Spinal cord (tissue), 10 donors: ENCODE measurements at places on chromosomes 16 and 17. TPM values are rescaled to one million over a fixed set of nuclear protein-coding genes. Genes with fewer than 3 reads are reported as not detected.

DNA sequence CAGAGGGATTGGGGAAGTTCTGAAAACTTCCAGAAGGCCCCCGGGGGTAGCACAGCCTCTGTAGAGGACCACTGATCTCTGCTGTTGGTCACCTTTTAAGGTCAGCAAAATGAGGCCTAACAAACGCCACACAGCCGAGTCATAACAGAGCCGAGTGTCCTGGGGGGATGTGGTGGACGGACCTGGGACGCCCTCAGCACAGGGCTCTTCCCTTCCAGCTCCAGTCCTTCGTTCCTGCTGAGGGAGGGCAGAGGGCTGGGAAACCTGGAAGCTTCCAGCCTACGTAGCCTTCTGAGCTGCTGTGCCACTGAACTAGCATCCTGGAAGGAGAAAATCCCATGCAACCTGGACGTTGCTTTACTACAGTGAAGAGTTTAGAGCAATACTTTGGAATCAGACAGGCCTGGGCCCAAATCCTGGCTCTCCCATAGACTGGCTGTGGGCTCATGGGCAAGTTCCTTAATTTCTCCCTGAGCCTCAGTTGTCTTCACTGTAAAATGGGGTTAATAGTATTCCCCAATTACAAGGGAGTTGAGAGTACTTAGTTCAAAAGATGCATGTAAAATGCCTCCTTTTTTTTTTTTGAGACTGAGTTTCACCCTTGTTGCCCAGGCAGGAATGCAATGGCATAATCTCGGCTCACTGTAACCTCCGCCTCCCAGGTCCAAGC is 34.4 kb upstream of the ZCCHC14 start:
- DNase-seq, result no peak

The SBK1 gene
- total RNA-seq, result 7.7 TPM

DNA sequence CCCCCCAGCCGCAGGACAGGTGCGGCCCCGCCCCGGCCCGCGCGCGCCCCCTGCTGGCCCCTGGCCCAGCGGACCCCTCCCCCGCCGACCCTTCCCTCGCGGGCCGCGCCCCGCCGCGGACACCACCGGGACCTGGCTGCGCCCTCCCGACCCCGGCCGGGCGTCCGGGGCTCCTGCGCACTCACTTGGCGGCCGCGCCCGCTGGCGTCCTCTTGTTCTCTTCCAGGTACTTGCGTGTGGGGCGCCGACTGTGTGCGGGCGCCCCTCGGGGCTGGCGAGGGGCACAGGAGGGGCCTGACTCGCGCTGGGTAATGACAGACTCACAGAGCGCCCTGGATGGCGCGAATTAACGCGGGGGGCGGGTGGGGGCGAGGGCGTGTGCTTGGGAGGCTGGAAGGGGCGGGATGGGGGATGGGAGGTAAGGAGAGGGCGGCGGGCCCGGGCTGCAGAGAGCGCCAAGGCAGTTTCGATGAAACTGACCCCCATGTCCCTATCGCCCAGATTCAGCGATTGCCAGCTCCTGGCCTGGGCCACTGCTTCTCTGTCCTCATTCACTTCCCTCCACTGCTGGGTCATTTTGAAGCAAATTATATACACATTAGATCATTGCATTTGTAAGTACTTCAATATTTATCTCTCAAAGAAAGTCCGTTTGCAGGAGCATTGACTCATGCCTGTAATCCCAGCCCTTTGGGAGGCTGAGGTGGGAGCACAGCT is 445 bp upstream of the DBNDD1 start:
- peak; percentile 69 for DNase-seq

DNA sequence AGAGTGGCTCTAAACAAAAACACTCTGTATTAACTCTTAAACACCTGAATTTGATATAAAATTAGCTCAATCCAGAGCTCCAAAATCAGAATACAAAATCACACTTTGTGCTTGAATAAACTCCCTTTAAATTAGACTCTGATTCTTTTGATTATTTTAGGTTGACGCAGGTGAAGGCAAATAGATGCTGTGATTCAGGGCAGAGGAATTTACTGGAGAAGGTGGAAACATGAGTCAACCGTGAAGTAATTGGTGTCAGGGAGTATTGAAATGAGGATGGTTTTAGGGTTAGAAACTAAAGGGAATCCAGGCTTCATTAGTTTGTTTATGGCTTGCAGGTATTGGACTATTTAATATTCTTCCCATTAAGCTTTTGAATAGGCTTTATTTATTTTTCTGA is 37.1 kb upstream of the TEKT1 start:
- no peak for DNase-seq

The ABCC6 gene
- total RNA-seq, result 3.4 TPM

DNA sequence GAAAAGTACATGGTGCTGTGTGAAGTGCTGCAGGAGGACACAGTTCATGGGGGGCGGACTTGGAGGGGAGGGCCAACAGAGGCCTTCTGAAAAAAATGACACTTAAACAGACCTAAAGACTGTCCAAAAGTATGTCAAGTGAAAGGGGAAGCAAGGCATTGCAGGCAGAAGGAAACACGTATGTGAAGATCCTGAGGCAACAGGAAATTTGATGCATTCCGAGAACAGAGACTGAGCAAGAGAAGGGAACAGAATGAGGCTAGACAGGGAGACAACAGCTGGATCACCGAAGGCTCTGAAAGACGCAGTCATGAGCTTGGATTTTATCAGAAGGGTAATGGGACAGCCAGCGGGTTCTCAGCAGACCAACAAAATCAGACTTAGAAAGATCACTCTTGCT is 1.1 kb downstream of the IFT20 start:
- DNase-seq, result no peak

The TAC4 gene
- total RNA-seq, result not detected

DNA sequence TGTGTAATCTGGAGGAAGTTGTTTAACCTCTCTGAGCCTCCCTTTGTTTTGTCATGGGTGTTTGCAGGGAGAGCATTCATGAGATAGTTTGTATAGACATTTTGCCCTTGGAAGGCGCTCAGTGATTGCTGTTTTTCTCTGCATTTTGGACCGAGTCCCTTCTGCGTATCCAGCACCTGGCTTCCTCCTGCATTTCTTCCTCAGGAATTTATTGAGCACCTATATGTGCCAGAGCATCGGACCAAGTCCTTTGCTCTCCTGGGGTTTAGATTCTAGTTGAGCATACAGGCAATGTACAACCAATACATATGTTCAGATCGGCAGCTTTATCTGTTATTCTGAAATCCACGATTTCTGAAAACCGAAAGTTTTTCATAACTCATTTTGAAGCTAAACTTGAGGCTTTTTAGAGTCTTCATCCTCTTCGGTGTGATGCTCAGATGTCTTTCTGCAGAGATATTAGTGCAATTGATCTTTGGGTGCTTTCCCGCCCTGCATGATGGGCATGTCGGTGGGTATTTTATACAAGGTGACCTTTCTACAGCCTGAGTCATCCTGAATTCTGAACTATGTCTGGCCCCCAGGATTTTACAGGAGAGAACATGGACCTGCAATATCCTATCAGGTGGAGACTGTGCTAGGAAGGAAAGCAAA is 4.1 kb downstream of the IL4R start:
- DNase-seq, result no peak

GRCh38 chr16:25988084-25988483 is 296.3 kb downstream of the HS3ST4 start:
- DNase-seq, result no peak

The PHOSPHO1 gene
- 12.2 TPM for total RNA-seq

GRCh38 chr16:51898872-51899271 is 648.1 kb downstream of the TOX3 start:
- DNase-seq, result no peak

DNA sequence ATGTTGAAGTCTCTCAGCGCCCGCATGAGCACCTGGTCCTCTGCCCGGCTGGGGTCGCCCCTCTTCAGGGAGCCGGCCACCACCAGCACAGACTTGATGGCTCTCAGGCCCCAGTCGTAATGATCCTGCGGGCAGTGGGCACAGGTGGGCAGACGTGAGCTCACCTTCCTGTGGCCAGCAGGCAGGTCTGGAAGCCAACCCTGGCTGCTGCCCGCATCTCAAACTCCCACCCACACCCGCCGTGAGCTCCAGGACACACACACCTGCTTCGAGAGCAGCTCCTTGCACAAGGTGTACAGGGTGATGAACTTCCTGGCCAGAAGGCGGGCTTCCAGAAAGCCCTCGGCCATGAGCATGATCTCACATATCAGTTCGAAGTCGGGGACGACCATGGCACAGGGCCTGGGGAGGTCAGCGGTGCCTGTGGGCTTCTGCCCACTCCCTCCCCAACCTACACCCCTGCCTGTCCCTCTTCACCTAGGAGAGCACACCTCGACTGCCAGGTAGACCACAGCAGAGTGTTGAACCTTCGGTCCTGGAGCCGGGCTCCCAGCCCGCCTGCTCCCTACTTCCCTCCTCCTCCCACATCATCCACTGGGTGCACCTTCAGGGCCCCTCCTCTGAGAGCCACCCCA is 82.4 kb downstream of the DNAH17 start:
- DNase-seq, result no peak

- DNase-seq, result no peak
Measured at GRCh38 chr16:27374221-27374803, 27.7 kb upstream of the IL21R start.

- DNase-seq, result no peak
Measured at GRCh38 chr16:86520317-86521210, 10.2 kb downstream of the FOXF1 start.

GRCh38 chr16:946048-946395 is 24.8 kb downstream of the LMF1 start:
- no peak for DNase-seq

DNA sequence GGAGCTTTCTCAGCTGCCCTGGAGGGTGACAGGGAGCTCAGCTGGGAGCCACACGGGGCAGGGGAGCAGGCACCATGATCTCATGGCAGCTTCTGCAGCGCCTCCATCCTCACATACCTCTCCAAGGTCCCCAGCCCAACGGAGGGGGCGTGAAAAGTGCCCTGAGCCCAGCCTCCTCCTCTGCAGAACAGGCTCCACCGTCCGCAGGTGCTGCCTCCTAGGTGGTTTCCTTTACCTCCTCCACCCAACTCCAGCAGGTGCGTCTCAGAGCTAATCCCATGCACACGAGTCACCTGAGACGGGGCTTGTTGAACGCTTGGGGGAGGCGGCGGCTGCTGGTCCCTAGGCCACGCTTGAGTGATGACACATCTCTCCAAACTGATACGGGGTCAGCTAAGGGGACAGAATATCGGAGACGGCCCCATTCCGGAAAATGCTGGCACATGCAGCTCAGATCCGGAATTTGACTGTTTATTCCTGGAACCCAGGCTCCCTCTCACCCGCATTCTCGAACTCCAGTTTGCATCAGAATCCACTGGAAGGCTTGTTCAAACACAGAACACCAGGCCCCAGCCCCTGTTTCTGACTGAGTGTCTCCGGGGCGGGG is 387 bp upstream of the SLC38A8 start:
- DNase-seq, result no peak

GRCh38 chr17:76196675-76197074 is 43.6 kb downstream of the RNF157 start:
- DNase-seq, result no peak

DNA sequence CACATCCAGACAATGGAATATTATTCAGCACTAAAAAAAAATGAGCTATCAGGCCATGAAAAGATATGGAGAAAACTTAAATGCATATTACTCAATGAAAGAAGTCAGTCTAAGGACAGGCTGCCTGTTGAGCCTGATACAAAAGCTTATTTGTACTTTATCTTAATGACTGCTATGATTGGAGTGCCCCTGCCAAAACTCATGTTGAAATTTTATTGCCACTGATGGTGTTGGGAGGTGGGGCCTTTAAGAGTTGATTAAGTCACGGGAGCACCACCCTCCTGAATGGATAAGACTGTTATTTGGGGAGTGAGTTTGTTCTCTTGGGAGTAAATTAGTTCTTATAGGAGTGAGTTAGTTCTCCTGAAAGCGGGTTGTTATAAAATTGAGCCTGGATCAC is 9.9 kb downstream of the C17orf67 start:
- no peak for DNase-seq

- no peak for DNase-seq
Measured at GRCh38 chr17:77450742-77451244, 310.0 kb downstream of the SEC14L1 start.

GRCh38 chr17:9292561-9292941 is 271.2 kb downstream of the NTN1 start:
- no peak for DNase-seq

DNA sequence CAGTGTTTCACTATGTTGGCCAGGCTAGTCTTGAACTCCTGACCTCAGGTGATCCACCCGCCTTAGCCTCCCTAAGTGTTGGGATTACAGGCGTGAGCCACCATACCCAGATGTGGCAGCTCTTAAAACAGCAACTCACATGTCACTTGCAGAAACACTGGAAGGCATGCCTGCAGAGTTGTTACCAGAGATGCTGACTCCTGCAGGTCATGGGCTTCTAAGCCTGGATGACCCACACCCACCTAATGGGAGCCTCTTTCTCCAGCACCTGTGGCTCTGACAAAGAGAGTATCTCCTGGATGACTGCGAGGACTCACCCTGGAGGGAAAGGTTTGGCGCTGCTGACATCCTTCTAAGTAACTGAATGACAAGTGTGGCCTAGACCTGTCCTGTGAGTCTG is 11.2 kb upstream of the RFWD3 start:
- no peak for DNase-seq

- no peak for DNase-seq
Measured at GRCh38 chr17:17179371-17179827, 26.7 kb downstream of the PLD6 start.

The ABCC11 gene
- 0.30 TPM for total RNA-seq

The KCNJ2 gene
- total RNA-seq, result 8.5 TPM

DNA sequence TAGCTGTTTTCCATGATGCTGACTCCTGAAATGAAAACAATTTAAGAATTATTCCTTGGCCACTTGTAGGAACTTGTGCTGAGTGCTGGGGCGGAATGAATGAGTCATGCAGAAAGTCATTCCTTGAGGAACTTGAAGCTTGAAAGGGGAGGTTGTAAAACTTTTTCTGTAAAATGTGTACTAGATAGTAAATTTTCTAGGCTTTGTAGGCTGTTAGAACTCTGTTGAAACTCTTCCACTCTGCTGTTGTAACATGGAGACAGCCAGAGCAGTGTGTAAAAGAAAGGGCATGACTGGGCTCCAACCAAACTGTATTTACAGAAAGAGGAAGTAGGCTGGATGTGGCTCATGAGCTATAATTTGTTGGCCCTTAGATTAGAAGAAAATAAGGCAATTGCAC is 46.1 kb downstream of the ABCA8 start:
- no peak for DNase-seq

The FOXL1 gene
- total RNA-seq, result 8.9 TPM
